ENCODE measurements at places on chromosomes 2 and 18. TPM values are rescaled to one million over a fixed set of nuclear protein-coding genes. Genes with fewer than 3 reads are reported as not detected.
A peak's percentile ranks its signal among the peaks of the same experiment; 100 is the strongest.

The NEMP2 gene
- total RNA-seq = 11.1 TPM

DNA sequence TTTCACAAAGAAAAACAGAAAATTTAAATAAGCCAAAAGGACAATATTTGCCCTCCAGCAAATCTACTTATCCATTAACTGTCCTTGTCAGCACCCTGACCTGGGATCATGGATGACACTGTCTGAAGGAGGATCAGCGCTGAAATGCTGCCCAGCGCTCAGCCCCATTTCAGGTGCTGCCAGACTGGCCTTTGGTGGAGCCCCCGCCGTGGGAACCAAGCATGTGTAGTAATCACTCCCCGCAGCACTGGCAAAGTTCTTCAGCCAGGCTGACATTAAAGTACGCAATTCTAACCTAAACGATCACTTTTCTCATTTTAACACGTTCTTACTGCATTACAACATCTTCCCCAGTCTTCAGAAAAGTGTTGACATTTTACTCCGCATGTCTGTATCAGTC is 108.6 kb upstream of the GPC1 start:
- no peak overlapping the region for H3K4me3 ChIP-seq
- no peaks in the 10 kb centered on the region for H3K4me1 ChIP-seq
- no peaks in the 10 kb centered on the region for H3K36me3 ChIP-seq
- no peaks in the 10 kb centered on the region for H3K27me3 ChIP-seq

GRCh38 chr2:31032475-31032874 is 105.8 kb downstream of the GALNT14 start:
- H3K27ac ChIP-seq = no peak overlapping the region
- H3K4me1 ChIP-seq = no peaks in the 10 kb centered on the region
- H3K4me3 ChIP-seq = no peak overlapping the region
- H3K27me3 ChIP-seq = no peaks in the 10 kb centered on the region
- H3K36me3 ChIP-seq = no peaks in the 10 kb centered on the region

DNA sequence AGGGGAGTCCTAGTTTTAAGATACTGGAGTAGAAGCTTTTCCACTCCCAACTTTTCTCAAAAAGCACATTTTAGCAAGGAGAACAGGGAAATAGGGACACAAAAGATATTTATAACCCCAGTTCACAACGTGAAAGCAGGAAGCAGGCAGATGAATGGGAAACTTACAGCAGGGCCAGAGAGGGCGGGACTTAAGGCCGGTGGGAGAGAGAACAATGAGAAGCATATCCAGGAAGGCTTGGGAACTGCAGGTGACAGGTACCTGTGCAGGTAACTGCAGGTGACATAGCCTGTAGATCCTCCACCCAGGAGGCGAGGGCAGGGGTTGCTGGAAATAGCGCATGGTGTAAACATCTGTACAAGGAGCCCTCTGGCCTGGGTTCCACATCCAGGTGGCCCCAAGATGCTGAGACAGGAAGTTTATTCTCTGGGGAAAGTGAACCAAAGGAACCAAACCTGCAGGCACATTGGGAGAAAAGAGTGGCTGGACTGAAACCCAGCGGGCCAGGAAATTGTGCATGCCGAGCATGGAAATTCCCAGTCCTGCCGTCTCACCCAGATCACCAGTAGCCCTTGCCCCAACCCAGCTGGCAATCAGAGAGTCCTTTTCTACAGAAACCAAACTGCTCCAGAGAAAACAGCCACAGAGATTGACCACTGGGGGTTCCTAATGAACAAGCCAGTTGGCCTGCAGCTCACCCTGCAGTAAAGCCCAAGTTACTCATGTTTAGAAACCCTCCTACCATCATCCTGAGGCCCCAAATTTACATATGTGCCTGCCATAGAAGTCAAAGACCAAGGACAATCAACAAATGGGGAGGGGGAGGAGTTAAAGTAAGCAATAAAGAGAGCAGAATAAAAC is 24.3 kb upstream of the COL6A3 start:
- H3K36me3 ChIP-seq = no peaks in the 10 kb centered on the region
- no peaks in the 10 kb centered on the region for H3K4me1 ChIP-seq
- no peak overlapping the region for H3K4me3 ChIP-seq
- no peaks in the 10 kb centered on the region for H3K27me3 ChIP-seq
- DNase-seq = peak; percentile 23
- H3K27ac ChIP-seq = no peak overlapping the region

The MAL gene
- total RNA-seq = not detected

DNA sequence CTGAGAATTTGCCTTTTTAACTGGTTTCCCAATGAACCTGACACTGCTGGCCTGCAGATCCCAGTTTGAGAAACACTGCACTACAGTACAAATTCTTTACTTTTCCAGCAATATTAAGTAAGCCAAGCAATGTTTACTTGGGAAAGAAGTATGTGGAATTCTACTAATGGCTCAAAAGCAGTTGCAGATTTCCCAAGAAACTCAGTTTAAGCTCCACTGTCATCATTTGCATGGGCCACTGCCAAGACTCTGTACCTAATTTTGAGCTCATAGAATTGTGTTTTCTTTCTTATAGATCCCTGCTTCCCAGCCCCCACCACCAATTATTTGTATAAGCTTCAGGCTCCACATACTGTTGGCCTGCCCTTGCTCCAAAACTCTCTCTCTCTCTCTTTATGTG is 676.1 kb downstream of the RNF144A start:
- H3K4me3 ChIP-seq = no peak overlapping the region
- no peaks in the 10 kb centered on the region for H3K36me3 ChIP-seq
- peaks cover 30% of the 10 kb centered on the region for H3K4me1 ChIP-seq
- no peaks in the 10 kb centered on the region for H3K27me3 ChIP-seq
- DNase-seq = no peak

Measured in Karpas-422 (cell line).